Effector CD8-positive, alpha-beta T cell (primary cell): ENCODE measurements at places on chromosomes 7 and 10.

- no peak for DNase-seq
Observed at GRCh38 chr7:50333221-50333651, 28.7 kb downstream of the IKZF1 start.

GRCh38 chr10:102449321-102450123 lies 1.8 kb downstream of the C10orf95 start:
- peak; percentile 72 for DNase-seq

- DNase-seq, result no peak
Observed at GRCh38 chr7:150854066-150855000, 2.0 kb downstream of the AOC1 start.

DNA sequence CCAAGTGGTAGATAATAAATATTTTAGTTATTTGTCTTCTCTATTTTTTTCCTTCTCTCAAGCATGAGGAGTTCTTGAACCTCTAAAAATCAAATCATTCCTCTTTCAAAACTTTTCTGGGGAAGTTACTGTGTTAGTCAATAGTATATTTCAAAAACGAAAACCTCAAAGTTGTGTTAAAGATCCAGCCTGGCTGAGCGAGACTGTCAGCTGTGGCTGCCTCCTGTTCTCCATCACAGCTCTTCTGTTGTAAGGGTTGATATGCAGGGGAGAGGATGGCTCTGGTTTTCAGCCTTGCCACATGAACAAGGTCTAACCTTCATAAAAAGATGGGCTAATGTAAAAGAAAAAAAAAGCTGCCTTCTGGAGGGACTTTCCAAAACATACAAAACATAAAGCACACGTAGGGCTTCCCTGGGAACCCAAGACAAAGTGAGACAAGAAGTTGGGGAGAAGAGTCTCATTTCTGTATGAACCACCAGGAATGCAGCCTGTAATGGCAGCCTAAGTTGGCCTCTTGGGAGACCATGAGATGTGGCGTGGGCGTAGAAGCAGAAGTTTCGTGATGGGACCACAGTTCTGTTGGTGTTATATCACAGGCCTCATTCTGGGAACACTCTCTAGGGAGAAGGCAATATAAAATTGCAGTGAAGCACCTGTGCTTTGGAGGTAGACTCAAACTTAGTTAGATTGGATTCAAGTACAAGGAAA lies 77.9 kb upstream of the FHIP2A start:
- no peak for DNase-seq

DNA sequence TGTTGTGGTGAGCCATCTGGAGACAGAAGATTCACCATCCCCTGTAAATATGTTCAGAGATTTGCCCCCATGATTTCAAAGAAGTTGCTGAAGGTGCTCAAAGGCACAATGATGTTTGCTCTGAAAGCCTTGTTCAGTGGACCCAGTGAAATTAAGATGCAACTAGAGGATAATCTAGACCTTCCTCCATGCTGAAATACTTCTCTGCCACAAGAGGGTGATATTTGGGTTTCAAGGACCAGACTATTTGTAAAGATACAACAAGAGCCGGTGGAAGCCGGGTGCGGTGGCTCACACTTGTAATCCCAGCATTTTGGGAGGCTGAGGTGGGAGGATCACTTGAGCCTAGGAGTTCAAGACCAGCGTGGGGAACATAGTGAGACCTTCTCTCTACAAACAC lies 13.5 kb upstream of the MSRB2 start:
- no peak for DNase-seq

DNA sequence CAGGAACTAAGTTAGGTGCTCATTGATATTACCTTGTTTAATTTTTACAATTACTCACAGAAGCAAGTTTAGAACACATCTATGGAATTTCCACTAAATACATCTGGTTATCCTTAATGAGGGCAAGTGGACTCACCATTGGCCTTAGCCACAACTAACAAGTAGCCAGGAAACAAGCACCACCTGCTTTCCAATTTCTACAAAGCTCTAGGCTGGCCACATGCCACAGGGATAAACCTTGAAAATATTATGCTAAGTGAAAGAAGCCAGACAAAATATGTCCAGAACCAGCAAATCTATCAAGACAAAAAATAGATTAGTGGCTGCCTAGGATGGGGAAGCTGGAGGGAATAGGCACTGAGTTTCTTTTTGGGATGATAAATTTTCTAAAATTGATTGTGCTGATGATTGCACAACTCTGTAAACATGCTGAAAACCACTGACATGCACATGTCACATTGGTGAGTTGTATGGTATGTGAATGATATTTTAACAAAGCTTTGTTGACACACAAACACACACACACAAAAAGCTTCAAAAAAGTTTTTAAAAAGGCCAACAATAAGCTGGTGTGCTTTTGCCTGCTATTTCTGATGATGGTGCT lies 179.4 kb downstream of the CPEB3 start:
- DNase-seq, result no peak

- DNase-seq, result no peak
Observed at GRCh38 chr7:101792051-101792681, 25.3 kb upstream of the CUX1 start.

DNA sequence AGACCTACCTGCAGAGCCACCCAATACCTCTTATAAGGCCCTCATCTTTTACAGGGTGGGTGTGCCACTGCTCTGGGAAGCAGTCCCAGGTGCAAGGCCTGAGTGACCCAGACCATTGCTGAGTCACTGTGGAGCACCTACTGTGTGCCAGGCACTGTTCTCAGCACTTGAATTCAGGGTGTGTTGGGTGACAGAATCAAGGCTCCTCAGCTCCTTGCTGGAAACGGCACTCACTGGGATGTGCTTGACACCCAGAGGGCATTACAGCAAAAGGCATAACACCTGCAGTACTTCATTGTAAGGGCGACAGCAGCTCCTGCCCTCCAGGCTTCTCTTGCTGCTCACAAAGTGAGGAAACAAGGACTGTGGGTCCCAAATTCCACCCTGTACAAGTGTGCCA lies 7.1 kb downstream of the CAMK2B start:
- DNase-seq, result no peak

DNA sequence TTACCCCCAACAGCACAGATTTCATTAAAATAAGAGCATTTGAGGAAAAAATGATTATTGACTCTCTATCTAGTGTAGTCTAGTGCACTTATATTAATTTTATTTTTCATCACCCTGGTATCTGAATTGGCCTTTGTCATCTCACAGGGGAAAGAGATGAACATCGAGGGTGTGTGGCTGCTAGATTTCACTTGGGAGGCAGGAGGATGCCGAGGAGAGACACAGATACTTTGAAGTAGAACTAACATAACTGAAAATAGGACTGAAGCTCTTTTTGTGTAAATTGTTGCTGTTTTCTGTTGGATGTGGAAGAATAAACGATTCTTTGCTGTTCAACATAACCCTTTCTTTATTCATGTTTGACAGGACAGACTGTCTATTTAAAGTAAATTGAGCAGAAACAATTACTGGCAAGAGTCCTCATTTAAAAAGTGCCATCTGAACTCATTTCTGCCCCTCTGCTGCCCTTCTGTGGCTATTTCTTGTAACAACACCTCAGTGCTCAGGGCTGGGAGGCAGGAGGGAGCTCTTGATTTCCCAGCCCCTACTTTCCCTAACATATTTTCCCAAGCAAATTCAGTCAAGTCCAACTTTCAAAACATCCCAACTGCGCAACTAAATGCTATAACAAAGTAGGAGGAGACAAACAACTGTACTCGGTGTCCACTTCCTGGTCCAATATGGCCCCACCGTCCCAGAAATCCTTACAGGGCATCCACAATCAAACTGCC lies 15.6 kb downstream of the LYZL1 start:
- no peak for DNase-seq

- no peak for DNase-seq
Observed at GRCh38 chr10:52566471-52567246, 205.9 kb downstream of the MBL2 start.

- DNase-seq, result no peak
Observed at GRCh38 chr10:59109826-59110225, 66.6 kb upstream of the PHYHIPL start.

DNA sequence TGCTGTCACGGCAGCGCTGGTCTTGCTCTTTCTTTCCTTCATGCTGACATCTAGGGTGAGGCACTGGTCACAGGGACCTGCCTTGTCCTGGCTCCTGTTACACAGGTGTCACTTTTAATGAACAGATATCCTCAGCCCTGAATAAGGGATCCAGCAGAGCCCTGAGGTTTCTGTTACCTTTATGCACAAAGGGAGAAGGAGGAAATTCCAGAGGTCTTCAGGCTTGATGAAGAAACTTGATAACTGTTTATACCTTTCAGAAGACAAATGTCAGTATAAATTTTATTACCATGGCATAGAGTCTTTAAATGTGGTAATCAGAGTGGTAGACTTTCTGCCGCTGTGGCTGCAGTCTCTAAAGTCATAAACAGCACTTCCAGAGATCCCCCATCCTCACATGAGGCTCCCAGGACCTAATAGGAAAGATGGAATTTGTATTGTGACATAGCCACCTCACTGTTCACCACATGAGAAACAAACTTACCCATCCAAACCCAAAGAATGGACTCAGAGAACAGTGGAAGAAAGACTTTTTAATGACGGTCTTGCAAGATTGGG lies 2.7 kb downstream of the LRRC27 start:
- DNase-seq, result no peak

GRCh38 chr7:30327813-30328212 lies 43.4 kb downstream of the ZNRF2 start:
- no peak for DNase-seq

GRCh38 chr10:79608505-79609375 lies 2.0 kb upstream of the SFTPA1 start:
- no peak for DNase-seq

DNA sequence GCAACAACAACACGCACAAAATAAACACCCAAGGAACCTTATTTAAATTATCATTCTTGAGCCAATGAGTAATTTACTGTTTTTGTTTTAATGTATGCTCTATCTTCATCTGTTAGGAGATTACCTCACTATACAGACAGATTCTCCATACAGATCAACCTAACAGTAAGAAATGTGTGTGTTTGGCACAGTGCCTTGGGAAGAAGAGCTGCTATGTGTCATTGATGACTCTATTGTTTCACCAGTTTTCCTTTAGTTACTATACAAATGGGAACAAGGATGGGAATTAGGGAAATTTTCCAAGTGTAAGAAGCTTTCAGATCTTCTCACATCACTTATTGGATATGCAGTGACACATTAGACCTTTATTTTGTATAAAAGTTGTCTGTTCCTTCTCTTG lies 640.3 kb downstream of the NRG3 start:
- no peak for DNase-seq

DNA sequence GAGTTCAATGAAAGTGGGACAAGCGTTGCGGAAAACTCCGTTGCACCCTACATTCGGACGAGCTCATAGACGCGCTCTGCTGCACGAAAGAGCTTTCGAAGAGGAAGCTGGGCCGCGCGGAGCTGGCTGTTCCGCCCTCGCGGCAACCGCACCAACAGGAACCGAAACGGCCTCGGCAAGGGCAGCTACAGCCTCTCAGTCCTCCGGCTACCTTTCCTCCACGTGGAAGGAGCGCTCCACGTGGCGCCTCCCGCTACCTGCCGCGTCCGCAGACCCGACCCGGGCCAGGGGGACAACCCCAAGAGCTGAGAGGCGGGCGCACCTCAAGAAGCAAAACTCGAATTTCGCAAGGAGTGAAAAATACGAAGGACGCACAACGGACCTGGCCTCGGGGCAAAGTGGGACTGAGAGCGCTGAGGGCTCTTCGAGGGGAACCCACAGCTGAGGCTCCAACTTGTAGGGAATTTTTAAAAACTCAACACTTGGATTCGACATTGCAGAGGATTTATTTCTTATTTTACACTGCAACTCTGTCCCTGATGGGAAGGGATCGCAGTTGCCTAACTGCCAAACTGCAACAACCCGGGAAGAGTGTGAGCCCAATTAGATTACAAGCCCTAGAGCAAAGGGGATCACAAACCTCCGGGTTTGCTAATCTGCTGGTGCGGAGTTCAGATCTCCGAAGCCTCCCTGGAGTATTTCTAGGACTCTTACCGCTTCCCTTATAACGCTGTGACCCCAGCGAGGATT lies 1.4 kb downstream of the HPSE2 start:
- DNase-seq, result no peak

GRCh38 chr7:16033233-16033632 lies 346.8 kb upstream of the MEOX2 start:
- DNase-seq, result no peak

GRCh38 chr10:83190614-83191013 lies 948.7 kb upstream of the GHITM start:
- no peak for DNase-seq

DNA sequence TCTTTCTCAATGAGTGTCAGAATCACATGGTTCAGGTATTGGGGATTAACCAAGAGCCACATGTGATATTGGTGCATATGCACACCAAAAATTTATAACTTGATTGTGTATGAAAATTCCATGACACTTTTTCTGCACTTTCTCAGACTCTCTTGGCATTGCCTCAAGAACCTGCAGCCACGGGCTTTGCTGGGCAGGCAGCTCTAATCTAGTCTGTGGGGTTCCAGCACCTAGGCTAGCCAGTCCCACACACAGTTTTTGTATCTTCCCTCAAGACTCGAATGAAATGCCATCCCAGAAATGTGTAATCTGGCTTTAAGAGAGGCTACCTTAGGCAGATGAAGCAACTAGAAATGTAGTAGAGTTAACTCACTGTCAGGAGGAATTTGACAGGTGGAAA lies 21.7 kb downstream of the STARD3NL start:
- DNase-seq, result no peak

GRCh38 chr7:6290319-6290741 lies 17.9 kb upstream of the CYTH3 start:
- DNase-seq, result no peak

DNA sequence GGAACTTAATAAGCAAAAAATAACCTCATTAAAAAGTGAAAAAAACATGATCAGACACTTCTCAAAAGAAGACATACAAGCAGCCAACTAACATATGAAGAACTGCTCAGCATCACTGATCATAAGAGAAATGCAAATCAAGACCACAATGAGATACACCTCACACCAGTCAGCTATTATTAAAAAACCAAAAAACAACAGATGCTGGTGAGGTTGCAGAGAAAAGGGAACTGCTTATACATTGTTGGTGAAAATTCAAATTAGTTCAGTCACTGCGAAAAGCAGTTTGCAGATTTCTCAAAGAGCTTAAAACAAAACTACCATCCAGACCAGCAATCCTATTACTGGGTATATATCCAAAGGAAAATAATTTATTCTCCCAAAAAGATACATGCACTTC lies 513.3 kb downstream of the MDFIC start:
- DNase-seq, result no peak

- DNase-seq, result no peak
Observed at GRCh38 chr7:141558544-141559183, 7.5 kb downstream of the AGK start.

DNA sequence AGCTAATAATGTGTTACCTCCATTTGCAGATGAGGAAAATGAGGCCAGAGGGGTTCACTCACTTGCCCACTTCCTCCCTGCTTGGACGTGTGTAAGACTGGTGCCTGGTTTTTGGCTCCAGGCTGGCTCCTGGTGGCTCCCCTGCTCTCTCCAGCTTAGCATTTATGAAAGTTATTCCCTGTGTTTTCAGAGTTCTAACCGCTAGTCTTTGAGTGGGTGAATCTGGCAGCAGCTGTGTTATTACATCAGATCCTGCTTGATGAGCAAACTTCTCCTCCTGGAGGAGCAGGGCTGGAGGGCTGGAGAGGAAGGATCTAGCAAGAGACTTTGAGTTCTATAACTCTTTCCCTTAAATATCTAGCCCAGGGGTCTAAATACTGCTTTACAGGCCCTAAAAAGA lies 80.9 kb upstream of the AGBL3 start:
- DNase-seq, result no peak
